ENCODE measurements at places on chromosomes 7 and 10.

DNA sequence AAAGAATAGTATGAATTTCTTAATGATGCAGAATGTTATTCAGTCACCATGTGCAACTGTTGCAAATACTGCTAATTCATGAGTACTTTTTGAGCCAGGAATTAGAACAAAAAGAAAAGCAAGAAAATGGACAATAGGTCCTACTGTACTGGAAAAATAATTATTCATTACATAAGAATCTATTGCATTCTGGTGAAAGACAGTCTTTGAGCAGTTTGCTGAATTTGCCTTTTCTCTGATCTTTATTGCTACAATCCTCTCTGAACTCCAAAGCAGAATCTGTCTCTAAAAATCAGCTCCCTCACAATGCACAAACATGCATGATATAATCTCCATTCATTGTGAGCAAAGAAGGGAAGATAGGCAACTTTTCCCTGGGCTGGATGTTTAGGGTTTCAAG lies 12.8 kb downstream of the IFIT2 start:
- no peak for DNase-seq

GRCh38 chr7:83410989-83411591 lies 237.8 kb downstream of the SEMA3E start:
- DNase-seq, result peak; percentile 34

- DNase-seq, result no peak
Observed at GRCh38 chr10:23358357-23358756, 13.8 kb upstream of the C10orf67 start.

DNA sequence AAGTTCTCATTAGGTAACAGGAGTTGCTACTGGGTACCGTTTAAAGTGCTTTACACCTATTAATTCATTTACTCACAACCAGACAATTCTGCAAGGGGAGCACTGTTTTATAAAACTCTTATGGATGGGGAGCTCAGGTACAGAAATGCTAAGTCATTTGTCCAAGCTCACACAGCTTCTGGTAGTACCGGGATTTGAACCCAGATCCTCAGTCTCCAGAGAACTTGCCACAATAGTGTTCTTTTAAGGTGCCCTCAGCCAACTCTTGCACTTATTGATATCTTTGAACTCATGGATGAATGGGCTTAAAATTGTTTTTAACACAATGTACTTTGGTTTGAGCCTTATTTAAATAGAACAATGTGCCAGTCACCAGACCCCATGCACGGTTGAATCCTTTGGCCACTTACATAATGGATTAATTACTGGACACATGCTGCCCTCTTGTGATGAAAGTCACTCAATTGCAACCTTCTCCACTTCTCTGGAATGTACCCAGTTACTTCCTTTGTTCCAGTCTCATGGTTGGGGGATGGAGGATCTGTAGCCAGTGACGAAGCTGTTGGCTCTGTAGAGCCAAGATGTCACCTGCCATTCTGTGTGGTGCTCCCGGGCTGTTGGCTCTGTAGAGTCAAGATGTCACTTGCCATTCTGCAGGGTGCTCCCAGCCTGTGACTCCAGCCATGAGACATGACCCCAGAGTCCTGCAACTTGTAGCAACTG lies 65.6 kb downstream of the NOD1 start:
- DNase-seq, result peak; percentile 63

DNA sequence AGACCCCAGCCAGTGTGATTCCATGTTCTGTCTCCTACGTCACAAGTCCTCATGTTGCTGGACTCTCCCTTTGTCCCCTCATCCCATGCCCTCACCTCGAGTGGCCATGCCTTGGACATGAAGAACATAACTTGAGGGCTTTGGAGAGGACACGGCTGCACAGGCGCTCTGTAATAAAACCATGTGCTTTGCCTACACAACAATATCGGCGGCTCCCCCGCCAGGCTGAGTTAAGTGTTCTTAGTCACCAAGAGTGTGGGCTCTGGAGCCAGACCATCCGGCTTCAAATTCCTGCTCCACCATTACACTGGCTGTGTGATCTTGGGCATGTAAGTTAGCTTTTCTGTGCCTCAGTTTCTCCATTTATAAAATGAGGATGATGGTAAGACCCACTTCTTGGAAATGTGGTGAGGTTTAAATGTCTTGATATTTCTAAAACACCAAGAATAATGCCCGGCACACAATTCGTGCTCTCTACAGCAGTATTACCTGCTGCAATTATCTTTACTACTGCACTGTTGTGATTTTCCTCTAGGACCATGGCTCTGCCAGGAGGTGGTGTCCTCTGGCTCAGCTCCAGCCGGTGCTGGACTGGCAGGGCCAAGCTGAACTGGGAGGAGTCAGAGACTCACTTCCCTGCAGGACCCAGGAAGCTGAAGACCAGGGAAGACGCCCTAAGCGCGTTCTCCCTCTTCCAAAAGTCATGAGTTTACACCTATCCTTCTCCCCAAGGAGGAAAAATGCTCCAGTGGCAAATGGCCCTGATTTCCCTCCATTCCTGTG lies 15.7 kb downstream of the SLIT1 start:
- DNase-seq, result no peak

DNA sequence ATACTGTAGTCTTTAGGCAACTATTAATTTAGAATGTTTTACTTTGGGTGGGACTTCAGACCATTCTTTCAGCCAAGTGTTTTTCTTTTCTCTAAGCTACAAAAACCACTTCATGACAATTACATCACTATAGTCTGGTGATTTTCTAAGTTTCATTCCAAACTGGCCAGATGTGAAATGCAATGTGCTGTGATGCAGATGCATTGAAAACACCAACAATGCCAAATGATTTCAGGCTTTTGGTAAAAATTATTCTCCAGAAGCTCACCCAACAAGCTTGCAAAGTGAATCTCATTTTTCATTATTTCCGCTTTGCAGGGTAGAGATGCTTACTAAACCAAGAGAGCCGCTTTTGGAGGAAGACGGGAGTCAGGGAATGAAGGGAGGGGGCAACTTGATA lies 118.4 kb upstream of the ANK3 start:
- no peak for DNase-seq

- peak; percentile 7 for DNase-seq
Observed at GRCh38 chr10:131094527-131095312, 216.8 kb downstream of the TCERG1L start.

DNA sequence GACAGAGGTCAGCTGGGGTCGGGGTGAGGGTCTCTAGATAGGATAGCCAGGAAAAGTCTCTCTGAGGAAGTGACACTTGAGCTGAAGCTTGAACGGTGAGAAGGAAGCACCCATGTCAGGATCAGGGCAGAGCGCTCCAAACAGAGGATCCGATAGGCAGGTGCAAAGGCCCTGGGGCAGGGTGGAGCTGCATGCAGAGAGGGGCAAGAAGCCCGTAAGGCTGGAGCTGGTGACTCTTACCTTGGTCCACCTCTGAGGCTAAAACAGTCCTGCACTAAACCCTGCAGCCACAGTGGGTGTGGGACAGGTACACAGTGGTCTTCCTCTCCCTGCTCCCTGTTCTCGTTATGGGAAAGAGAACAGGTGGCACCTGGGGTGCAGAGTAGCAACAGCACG lies 5.8 kb upstream of the C10orf71 start:
- DNase-seq, result no peak

DNA sequence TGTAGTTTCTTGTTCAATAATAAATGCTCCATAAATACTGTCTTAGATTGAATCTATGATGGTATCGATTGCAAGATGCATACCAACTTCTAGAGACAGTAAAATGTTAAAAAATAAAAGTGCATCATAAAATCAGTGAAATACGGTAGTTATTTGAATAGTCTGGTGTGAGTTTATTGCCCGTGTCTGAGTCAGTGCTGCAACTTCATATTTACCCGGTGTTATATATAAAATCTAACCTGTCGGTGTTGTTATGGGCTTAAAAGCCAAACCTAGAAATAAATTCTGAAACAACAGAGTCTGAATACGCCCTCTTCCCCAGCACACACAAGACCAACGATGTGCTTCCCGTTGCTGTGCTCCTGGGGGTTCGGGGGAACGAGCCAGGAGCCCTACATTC lies 16.3 kb downstream of the MACROH2A2 start:
- DNase-seq, result no peak

DNA sequence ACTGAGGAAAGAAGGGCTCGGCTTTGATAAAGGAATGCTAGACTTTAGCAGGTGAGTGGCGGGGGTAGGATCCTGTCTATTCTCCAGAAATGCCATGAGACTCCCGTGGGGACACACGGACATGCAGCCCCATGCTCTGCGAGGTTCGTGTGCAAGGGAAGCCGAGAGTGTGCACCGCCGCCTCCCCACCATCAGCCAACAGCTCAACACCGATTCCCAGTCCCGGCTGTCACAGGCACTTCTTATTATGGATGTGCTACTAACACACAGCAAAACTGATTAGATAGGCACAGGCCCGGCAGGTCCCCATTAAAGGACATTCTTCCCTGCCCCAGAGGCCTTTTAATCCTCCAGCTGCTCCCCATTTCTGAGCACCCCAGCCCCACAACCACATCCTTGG lies 154.4 kb downstream of the PRKAG2 start:
- no peak for DNase-seq

- DNase-seq, result no peak
Observed at GRCh38 chr7:121344497-121344896, 15.7 kb downstream of the WNT16 start.

GRCh38 chr10:74078037-74078436 lies 72.6 kb downstream of the AP3M1 start:
- DNase-seq, result no peak
